Mononuclear cell (primary cell): ENCODE measurements at places on chromosomes 4 and X. TPM values are rescaled to one million over a fixed set of nuclear protein-coding genes. Genes with fewer than 3 reads are reported as not detected.

The FMR1 gene
- total RNA-seq: 81.4 TPM

The BBS12 gene
- total RNA-seq: 1.3 TPM

The PLK4 gene
- 4.4 TPM for total RNA-seq

The MAGEA6 gene
- total RNA-seq: not detected

The TMEM271 gene
- not detected for total RNA-seq

The TENM3 gene
- not detected for total RNA-seq

The USP27X gene
- total RNA-seq: 2.8 TPM

The VEGFD gene
- total RNA-seq: not detected

The FGFBP2 gene
- total RNA-seq: 84.5 TPM

The AKAP14 gene
- total RNA-seq: not detected

The CEP135 gene
- total RNA-seq: 32.0 TPM

The IGFBP7 gene
- 16.6 TPM for total RNA-seq

The FAM133A gene
- total RNA-seq: not detected

The NRK gene
- total RNA-seq: under 0.01 TPM

The SMPX gene
- not detected for total RNA-seq

The RAI2 gene
- total RNA-seq: 0.31 TPM

The AMTN gene
- total RNA-seq: not detected

The ASB11 gene
- not detected for total RNA-seq

The CORIN gene
- total RNA-seq: 0.10 TPM

The DSPP gene
- total RNA-seq: not detected

The PRDM8 gene
- 4.8 TPM for total RNA-seq

The REPS2 gene
- 1.8 TPM for total RNA-seq

The LDOC1 gene
- 1.5 TPM for total RNA-seq

The SPP1 gene
- 0.10 TPM for total RNA-seq

The SPIN4 gene
- total RNA-seq: 2.8 TPM

The CENPVL2 gene
- total RNA-seq: not detected

The PPM1K gene
- 44.5 TPM for total RNA-seq

The TMEM165 gene
- total RNA-seq: 48.4 TPM

The SCRG1 gene
- not detected for total RNA-seq

The DMRTC1 gene
- total RNA-seq: not detected

The XAGE5 gene
- total RNA-seq: not detected
